Type B pancreatic cell (in vitro differentiated cells): ENCODE measurements at places on chromosomes 16 and 17. TPM values are rescaled to one million over a fixed set of nuclear protein-coding genes. Genes with fewer than 3 reads are reported as not detected.

DNA sequence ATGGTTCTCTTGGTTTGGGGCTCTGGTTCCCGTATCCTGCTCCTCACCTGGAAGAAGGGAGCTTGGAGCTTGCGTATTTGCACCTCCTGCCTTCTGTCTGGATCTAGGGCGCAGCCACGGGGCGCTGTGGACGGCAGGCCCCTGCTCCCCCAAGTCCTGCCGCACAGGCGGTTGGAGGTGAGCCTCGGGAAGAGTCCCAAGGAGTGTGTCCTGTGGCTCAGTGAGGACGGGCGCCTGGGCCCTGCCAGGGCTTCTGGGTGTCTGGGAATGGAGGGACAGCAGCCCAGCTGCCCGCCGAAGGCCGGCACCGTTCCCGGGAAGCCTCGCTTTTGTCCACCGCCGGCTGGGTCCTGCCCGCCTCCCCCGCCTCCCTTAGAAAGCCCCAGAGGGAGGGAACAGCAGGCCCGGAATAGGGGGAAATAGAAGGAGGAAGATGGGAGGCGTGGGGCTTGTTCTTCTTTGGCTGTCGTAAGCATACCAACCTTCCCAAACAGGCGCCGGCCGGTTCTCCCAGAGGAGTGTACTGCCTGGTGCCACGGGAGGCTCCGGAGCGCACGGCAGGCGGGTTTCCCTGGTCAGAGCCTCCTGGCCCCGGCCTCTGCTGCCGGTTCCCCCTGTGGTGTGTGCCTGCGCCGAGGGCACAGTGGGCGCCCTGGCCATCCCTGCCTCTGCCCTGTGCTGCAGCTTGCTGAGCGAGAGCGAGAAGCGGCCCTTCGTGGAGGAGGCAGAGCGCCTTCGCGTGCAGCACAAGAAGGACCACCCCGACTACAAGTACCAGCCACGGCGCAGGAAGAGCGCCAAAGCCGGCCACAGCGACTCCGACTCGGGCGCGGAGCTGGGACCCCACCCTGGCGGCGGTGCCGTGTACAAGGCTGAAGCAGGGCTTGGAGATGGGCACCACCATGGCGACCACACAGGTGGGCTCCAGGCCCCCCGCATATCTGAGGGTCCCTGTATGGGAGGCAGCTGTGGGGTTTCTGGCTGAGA is 1.8 kb downstream of the SOX8 start:
- H3K4me1 ChIP-seq: peaks cover 4% of the 10 kb centered on the region
- H3K4me3 ChIP-seq: peak overlapping the region; percentile 80
- H3K27me3 ChIP-seq: peaks cover 14% of the 10 kb centered on the region
- DNase-seq: no peak
- no peak overlapping the region for H3K27ac ChIP-seq

- H3K36me3 ChIP-seq: no peaks in the 10 kb centered on the region
Observed at GRCh38 chr17:218432-219110, 37.1 kb upstream of the DOC2B start.

DNA sequence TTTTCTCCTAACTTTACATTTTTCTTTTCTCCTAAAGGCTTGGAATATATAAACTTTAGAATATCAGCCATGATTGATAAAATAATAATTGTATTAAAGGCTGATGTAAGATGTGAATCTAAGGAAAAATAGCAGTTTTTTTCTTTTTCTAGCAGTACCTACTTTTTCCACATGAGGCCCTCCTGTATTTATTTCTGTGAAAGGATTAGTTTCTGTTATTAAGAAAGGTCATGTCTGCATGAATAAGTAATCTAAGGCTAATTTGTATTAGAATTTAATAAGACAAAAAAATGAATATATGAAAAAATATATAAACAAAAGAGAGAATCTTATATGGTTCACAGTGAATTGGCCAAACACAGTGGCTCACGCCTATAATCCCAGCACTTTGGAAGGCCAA is 85.3 kb downstream of the STXBP4 start:
- peaks cover 4% of the 10 kb centered on the region for H3K36me3 ChIP-seq
- H3K27me3 ChIP-seq: no peaks in the 10 kb centered on the region
- no peak overlapping the region for H3K4me3 ChIP-seq
- H3K27ac ChIP-seq: no peak overlapping the region
- H3K4me1 ChIP-seq: no peaks in the 10 kb centered on the region

The TNP2 gene
- total RNA-seq: not detected in 2 replicates

DNA sequence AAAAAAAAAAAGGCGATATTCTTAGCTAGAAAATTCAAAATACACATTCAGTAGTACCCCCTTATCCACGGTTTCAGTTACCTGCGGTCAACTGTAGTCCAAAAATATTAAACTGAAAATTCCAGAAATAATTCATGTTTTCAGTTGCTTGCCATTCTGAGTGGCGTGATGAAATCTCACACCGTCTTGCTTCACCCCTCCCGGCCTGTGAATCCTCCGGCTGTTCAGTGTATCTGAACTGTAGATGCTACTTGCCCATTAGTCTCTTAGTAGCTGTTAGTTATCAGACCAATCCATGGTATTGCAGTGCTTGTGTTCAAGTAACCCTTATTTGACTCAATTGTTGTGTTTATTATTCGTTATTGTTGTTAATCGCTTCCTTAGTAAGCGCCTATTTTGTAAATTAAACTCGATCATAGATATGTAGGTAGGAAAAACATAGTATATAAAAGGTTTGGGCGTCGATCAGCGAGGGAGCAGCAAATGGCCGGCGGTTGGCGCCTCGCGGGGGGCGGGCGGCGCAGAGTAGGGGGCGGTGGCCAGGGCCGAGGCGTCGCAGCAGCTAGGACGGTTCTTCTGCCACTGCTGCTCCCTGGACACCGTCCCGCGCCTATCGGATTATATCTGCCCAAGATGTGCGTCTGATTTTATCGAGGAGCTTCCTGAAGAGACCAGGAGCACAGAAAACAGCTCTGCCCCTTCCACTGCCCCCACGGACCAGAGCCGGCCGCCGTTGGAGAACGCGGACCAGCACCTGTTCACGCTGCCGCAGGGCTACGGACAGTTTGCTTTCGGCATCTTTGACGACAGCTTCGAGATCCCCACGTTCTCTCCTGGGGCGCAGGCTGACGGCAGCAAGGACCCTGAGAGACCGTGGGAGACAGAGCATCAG is 39.8 kb upstream of the AKAP1 start:
- no peaks in the 10 kb centered on the region for H3K27me3 ChIP-seq
- no peak for DNase-seq
- H3K36me3 ChIP-seq: no peaks in the 10 kb centered on the region
- no peaks in the 10 kb centered on the region for H3K4me1 ChIP-seq
- H3K4me3 ChIP-seq: no peak overlapping the region

The SNF8 gene
- total RNA-seq: 97.2 and 117 TPM in 2 replicates

DNA sequence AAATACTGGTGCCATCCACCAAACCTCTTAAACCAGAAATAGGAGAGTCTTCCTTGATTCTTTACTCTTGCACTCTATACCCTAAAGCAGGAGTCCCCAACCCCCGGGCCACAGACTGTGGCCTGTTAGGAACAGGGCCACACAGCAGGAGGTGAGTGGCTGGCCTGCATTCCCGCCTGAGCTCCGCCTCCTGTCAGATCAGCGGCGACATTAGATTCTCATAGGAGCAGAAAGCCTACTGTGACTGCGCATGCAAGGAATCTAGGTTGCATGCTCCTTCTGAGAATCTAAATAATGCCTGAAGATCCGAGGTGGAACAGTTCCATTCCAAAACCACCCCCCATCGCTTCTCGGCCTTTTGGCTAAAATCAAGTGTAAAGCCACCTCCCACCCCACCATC is 30.3 kb upstream of the SRCIN1 start:
- DNase-seq: no peak
- H3K4me1 ChIP-seq: no peaks in the 10 kb centered on the region
- H3K4me3 ChIP-seq: no peak overlapping the region
- H3K27ac ChIP-seq: no peak overlapping the region

GRCh38 chr17:16288860-16289571 is 64.3 kb downstream of the CENPV start:
- no peak for DNase-seq
- peaks cover 6% of the 10 kb centered on the region for H3K36me3 ChIP-seq
- no peak overlapping the region for H3K4me3 ChIP-seq

- DNase-seq: no peak
- H3K27ac ChIP-seq: peak overlapping the region; percentile 96
- peaks cover 5% of the 10 kb centered on the region for H3K4me1 ChIP-seq
- peaks cover 14% of the 10 kb centered on the region for H3K36me3 ChIP-seq
Observed at GRCh38 chr16:58393138-58393504, 850 bp downstream of the GINS3 start.

- peaks cover 10% of the 10 kb centered on the region for H3K36me3 ChIP-seq
- H3K4me1 ChIP-seq: peaks cover 27% of the 10 kb centered on the region
- DNase-seq: no peak
- H3K27me3 ChIP-seq: peaks cover 3% of the 10 kb centered on the region
- peak overlapping the region; percentile 97 for H3K4me3 ChIP-seq
Observed at GRCh38 chr17:47190243-47190642, 1.1 kb upstream of the CDC27 start.
